HCT116 (cell line): ENCODE measurements at places on chromosomes 12 and 14.
A peak's percentile ranks its signal among the peaks of the same experiment; 100 is the strongest.

- no peaks in the 10 kb centered on the region; the same call in 1 of the 2 replicates for H3K36me3 ChIP-seq
- H3K4me3 ChIP-seq: no peak overlapping the region
- H3K4me1 ChIP-seq: peaks cover 8% of the 10 kb centered on the region
- DNase-seq: no peak
Observed at GRCh38 chr12:31407562-31407961, 81.6 kb upstream of the SINHCAF start.

DNA sequence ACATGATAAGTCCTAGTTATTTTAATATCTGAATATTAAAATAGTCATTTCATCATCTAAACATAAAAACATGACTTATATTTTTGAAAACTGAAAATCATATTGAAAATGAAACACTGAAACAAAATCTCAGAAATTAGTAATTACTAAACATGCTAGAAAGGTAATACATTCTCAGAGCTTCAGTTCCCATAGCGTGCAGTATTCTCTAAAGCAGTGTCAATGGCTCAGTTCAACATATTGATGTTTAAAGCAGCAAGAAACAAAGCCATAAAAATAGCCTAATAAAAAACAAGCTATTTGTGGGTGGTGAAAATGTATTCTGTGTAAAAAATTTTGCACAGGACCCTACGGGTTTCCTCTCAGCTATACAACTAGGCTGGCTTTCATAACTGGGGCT lies 1337.4 kb downstream of the FSCB start:
- DNase-seq: no peak
- H3K36me3 ChIP-seq: no peaks in the 10 kb centered on the region
- H3K4me3 ChIP-seq: no peak overlapping the region
- H3K27me3 ChIP-seq: no peaks in the 10 kb centered on the region
- H3K4me1 ChIP-seq: no peaks in the 10 kb centered on the region

GRCh38 chr12:5335069-5335468 lies 96.8 kb upstream of the NTF3 start:
- no peak overlapping the region for H3K4me3 ChIP-seq
- no peaks in the 10 kb centered on the region for H3K36me3 ChIP-seq
- DNase-seq: no peak
- H3K27me3 ChIP-seq: no peaks in the 10 kb centered on the region
- H3K4me1 ChIP-seq: peaks cover 5% of the 10 kb centered on the region
- no peak overlapping the region for H3K27ac ChIP-seq

- H3K36me3 ChIP-seq: peaks cover 17% of the 10 kb centered on the region
- peak overlapping the region; percentile 94 for H3K27ac ChIP-seq
- no peak for DNase-seq
Observed at GRCh38 chr14:24231263-24232120, 675 bp downstream of the NEDD8 start.

- H3K27ac ChIP-seq: no peak overlapping the region
- no peaks in the 10 kb centered on the region for H3K36me3 ChIP-seq
- H3K4me3 ChIP-seq: no peak overlapping the region
- H3K27me3 ChIP-seq: peaks cover 3% of the 10 kb centered on the region; the same call in 1 of the 2 replicates
- no peaks in the 10 kb centered on the region for H3K4me1 ChIP-seq
Observed at GRCh38 chr12:105910030-105910429, 228.7 kb downstream of the NUAK1 start.

- peak overlapping the region; percentile 97 for H3K27ac ChIP-seq
- DNase-seq: peak; percentile 73
- H3K4me1 ChIP-seq: peaks cover 28% of the 10 kb centered on the region
- H3K27me3 ChIP-seq: no peaks in the 10 kb centered on the region
Observed at GRCh38 chr12:6961695-6962284, 8.7 kb downstream of the PHB2 start.

DNA sequence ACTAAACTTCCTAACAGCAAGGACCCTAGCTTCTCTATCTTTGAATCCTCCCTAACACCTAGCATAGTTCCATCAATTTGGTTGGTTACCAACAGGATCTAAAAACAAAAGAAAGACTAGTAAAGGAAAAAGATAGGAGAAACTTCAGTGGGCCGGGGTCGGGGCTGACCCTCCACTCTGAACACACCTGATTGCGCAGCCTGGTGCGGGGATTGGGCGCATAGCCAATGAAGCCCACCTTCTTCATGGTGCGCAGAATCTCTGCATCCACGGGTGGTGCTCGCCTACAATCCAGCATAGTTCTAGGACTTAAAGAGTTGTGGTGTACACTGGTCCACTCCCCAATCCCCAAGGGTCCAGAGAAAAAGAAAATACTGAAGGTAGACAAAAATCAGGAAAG lies 7.7 kb downstream of the PAN2 start:
- no peak for DNase-seq
- no peak overlapping the region for H3K27ac ChIP-seq
- H3K4me3 ChIP-seq: no peak overlapping the region
- H3K36me3 ChIP-seq: peaks cover 11% of the 10 kb centered on the region

DNA sequence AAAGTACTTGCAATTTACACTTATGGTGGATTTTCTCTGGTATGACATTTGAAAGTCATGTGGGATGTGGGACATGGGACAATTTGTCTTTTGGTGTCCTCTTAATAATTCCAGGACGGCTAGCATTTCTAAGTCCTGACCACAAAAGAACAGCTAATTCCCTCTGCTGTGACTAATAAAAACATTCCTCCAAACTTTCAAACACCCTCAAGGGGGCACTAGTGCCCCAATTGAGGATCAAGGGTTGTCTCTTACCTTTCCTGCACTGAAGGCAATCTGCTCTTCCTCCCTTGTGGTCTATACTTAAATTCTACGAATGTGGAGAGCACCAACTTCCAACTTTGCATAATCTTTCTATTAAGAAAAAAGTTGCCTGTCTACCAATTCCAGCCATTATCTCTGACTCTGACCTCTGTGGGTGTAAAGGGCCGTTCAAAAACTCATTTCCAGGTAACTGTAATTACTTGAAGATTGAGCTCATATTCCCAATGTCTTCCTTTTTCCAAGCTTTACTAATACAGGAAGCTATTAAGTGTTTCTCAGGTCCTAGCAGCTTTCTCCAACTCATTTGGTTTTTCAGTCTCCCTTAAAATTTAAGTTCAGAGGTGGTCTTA lies 210.2 kb downstream of the PTPRO start:
- no peak overlapping the region for H3K4me3 ChIP-seq
- no peaks in the 10 kb centered on the region for H3K4me1 ChIP-seq
- H3K27ac ChIP-seq: no peak overlapping the region
- no peaks in the 10 kb centered on the region for H3K27me3 ChIP-seq

DNA sequence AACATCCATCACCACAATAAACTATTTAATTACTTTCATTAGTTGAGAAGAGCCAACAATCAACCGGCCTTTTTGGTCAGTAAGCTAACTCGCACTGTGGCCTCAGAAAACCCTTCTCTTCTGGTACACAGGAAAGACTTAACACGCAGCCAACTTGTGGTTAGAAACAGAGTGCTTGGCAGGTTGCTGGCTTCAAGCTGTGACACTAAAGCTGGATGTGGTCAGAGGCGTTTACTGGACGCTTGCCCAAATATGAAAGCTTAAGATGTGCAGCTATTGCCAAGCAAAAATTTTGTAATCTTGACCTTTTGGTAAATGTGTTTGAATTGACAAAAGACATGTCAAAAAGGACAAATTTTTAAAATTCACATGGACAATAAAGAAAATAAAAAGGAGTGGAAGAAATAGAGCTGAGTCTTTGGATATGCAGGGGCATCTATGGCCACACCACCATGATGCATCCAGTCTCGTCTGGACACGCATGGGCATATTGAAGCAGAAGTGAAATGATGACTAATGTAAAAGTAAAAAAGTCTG lies 2.6 kb upstream of the KLRK1 start:
- peak; percentile 79 for DNase-seq
- peak overlapping the region; percentile 62 for H3K27ac ChIP-seq
- no peak overlapping the region; the same call in 1 of the 2 replicates for H3K4me3 ChIP-seq

- no peak overlapping the region for H3K27ac ChIP-seq
- no peaks in the 10 kb centered on the region for H3K4me1 ChIP-seq
- H3K4me3 ChIP-seq: no peak overlapping the region
- no peaks in the 10 kb centered on the region for H3K27me3 ChIP-seq
Observed at GRCh38 chr12:29957835-29958234, 174.1 kb upstream of the TMTC1 start.

GRCh38 chr12:33876618-33877017 lies 145.7 kb upstream of the ALG10 start:
- H3K4me3 ChIP-seq: no peak overlapping the region
- no peak for DNase-seq
- H3K36me3 ChIP-seq: no peaks in the 10 kb centered on the region
- H3K27ac ChIP-seq: no peak overlapping the region
- no peaks in the 10 kb centered on the region for H3K4me1 ChIP-seq
- no peaks in the 10 kb centered on the region for H3K27me3 ChIP-seq

- H3K27ac ChIP-seq: no peak overlapping the region
- H3K4me3 ChIP-seq: no peak overlapping the region
- H3K4me1 ChIP-seq: no peaks in the 10 kb centered on the region
- no peak for DNase-seq
- H3K36me3 ChIP-seq: no peaks in the 10 kb centered on the region
Observed at GRCh38 chr14:51368721-51369163, 128.7 kb downstream of the TMX1 start.

DNA sequence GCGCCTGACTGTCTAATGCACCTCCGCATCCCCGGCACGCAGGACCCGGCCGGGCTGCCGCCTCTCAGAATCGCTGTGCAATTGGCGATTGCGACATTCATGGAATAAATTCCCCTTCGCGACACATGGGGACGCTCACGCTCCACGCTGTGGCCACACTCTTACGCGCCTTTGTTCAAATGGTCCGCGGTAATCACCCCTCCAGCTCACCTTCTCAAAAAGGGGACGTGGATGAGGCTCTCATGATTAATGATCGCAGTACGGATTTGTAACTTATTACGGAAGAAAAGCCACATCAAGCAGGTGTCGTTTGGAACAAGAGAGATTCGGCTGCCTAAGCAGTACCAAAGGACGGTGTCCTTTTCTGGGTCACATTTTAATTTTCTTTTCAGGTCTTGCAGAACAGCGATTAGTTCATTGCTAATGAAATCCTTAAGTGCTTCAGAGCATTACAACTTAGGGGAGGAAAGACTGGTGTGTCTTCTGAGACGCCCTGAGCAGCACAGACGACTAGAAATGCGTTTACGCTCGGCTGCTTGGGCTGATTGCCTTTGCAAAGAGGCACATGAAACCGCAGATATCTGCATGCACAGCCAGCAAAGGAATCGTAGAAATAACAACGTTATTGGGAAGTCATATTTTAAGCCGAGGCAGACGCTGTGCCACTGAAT lies 37.3 kb upstream of the ADGRD1 start:
- peaks cover 10% of the 10 kb centered on the region; the same call in 1 of the 2 replicates for H3K27me3 ChIP-seq
- no peak overlapping the region for H3K27ac ChIP-seq
- H3K36me3 ChIP-seq: no peaks in the 10 kb centered on the region
- H3K4me1 ChIP-seq: 0 out of 2 replicates have a peak, but pooled peaks cover 2% of the 10 kb centered on the region
- DNase-seq: peak; percentile 38
- H3K4me3 ChIP-seq: peak overlapping the region; percentile 11; the same call in 1 of the 2 replicates

DNA sequence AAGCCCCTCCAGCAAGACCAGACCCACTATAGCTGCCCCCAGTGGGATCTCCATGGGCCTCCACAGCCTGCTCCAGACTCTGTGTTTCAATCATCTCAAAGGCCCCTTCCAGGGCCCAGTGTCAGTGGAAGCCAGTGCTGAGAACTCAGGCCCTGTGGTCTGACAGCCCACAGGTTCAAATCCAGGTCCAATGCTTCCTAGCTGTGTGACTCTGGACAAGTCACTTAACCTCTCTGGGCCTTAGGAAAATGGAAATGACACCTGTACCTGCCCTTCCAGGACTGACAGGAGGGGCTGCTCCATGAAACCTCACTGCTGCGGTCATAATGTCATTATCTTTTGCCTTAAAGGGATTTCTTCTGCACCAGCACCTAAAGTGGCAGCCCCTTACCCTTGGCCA lies 101.9 kb downstream of the NCOR2 start:
- no peaks in the 10 kb centered on the region for H3K4me1 ChIP-seq
- H3K36me3 ChIP-seq: peaks cover 23% of the 10 kb centered on the region
- DNase-seq: no peak

- H3K27me3 ChIP-seq: no peaks in the 10 kb centered on the region
- H3K4me3 ChIP-seq: no peak overlapping the region
- no peaks in the 10 kb centered on the region for H3K36me3 ChIP-seq
- no peak overlapping the region for H3K27ac ChIP-seq
- no peak for DNase-seq
- H3K4me1 ChIP-seq: peaks cover 6% of the 10 kb centered on the region
Observed at GRCh38 chr14:90344331-90345238, 12.8 kb upstream of the NRDE2 start.

- 0 out of 2 replicates have a peak, but pooled peaks cover 2% of the 10 kb centered on the region for H3K36me3 ChIP-seq
- no peaks in the 10 kb centered on the region for H3K27me3 ChIP-seq
- no peak for DNase-seq
- peak overlapping the region; percentile 90 for H3K4me3 ChIP-seq
- H3K4me1 ChIP-seq: peaks cover 92% of the 10 kb centered on the region
- peak overlapping the region; percentile 100 for H3K27ac ChIP-seq
Observed at GRCh38 chr12:121792607-121793439, 665 bp downstream of the RHOF start.

- H3K27ac ChIP-seq: no peak overlapping the region
- H3K4me1 ChIP-seq: no peaks in the 10 kb centered on the region
- H3K4me3 ChIP-seq: no peak overlapping the region
- H3K27me3 ChIP-seq: no peaks in the 10 kb centered on the region
- no peak for DNase-seq
Observed at GRCh38 chr12:10739157-10740118, 16.3 kb upstream of the YBX3 start.

DNA sequence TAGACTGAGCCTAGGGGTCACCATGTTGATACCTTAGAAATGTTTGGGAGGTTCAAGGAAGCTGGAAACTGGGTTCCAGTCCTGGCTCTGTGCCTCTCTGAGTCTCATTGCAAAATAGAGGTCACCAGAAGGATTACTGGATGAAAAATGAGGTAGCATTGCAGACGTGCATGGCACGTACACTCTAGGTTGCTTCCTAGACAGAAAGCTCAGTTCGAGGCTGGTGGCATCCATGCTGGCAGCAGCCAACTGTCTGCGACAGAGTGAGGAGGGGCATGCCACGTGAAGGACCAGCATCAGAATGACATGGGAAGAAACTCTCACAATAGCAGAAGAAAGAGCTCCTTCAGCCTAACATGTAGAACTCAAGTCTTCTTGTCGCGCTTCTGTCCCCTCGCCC lies 4.6 kb upstream of the CYP46A1 start:
- H3K36me3 ChIP-seq: no peaks in the 10 kb centered on the region
- H3K4me1 ChIP-seq: peaks cover 21% of the 10 kb centered on the region
- no peak overlapping the region for H3K27ac ChIP-seq
- H3K27me3 ChIP-seq: no peaks in the 10 kb centered on the region

DNA sequence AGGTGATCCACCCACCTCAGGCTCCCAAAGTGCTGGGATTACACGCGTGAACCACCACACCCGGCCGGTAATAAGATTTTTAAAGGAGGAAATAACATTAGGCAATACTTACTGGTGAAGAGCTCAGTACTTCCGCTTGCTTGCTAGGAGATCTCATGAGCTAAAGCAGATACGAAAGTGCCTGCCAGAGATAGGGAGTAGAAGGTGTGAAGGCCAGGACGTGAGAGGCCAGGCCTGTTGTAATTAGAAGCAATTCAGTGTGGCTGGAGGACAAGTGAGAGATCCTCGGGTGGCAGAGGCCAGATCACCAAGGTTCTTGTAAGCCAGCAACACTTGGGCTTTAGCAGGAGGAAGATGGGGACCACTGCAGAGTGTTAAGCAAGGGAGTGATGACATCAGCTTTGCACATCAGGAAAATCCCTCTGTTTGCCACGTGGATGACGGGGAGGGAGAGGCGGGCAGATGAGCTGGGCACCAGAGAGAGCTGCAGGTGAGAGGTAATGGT lies 7.6 kb downstream of the TECPR2 start:
- no peak overlapping the region for H3K27ac ChIP-seq
- H3K27me3 ChIP-seq: no peaks in the 10 kb centered on the region
- no peak for DNase-seq
- no peak overlapping the region for H3K4me3 ChIP-seq

GRCh38 chr12:82458101-82458500 lies 99.8 kb downstream of the METTL25 start:
- H3K27ac ChIP-seq: no peak overlapping the region
- no peaks in the 10 kb centered on the region for H3K27me3 ChIP-seq
- no peaks in the 10 kb centered on the region for H3K36me3 ChIP-seq
- no peaks in the 10 kb centered on the region for H3K4me1 ChIP-seq
